ENCODE measurements at places on chromosomes 11 and 22. TPM values are rescaled to one million over a fixed set of nuclear protein-coding genes. Genes with fewer than 3 reads are reported as not detected.

The NDUFS3 gene
- total RNA-seq = 79.0 TPM

GRCh38 chr11:126716456-126717083 lies 284.0 kb downstream of the KIRREL3 start:
- no peak for DNase-seq

The OR52E8 gene
- not detected for total RNA-seq

- no peak for DNase-seq
Observed at GRCh38 chr11:70551351-70552166, 153.2 kb downstream of the CTTN start.

GRCh38 chr11:107044503-107044902 lies 26.2 kb upstream of the GUCY1A2 start:
- DNase-seq = no peak

- DNase-seq = no peak
Observed at GRCh38 chr11:33063326-33063881, 24.0 kb downstream of the TCP11L1 start.
